Activated naive CD4-positive, alpha-beta T cell treated with Interleukin-2 at 50 U/mL for 16 hours (primary cell): ENCODE measurements at places on chromosomes 12 and 14.

- no peak for DNase-seq
Measured at GRCh38 chr14:61290701-61291100, 9.6 kb upstream of the TMEM30B start.

- no peak for DNase-seq
Measured at GRCh38 chr12:71900091-71900490, 38.6 kb upstream of the TPH2 start.

GRCh38 chr12:117344716-117345115 is 16.7 kb downstream of the NOS1 start:
- DNase-seq = no peak

DNA sequence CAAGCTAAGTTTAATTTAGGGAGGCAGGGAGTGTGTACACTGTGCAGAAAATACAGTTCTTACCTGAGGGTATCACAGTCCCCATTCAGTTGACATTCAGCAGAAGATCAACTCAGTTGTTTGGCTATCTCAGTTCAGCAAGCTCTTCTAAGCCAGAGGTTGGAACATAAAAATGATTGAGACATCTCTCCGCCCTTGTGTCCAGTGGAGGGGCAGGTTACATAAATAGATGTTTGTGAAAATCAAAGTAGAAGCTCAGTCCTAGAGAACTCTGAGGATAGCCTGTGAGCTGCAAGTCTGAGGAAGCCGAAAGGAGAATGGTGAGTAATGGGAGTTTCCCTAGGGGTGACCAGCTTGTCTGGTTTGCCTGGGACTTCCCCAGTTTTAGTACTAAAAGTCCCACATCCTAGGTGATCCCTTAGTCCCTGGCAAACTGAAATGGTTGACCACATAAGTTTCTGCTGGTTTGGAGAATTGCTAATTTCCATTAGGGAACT is 251.4 kb upstream of the ATP2B1 start:
- DNase-seq = peak; percentile 30

- no peak for DNase-seq
Measured at GRCh38 chr12:105740970-105741725, 397.6 kb downstream of the NUAK1 start.

GRCh38 chr12:12797794-12798152 is 12.3 kb downstream of the APOLD1 start:
- no peak for DNase-seq

DNA sequence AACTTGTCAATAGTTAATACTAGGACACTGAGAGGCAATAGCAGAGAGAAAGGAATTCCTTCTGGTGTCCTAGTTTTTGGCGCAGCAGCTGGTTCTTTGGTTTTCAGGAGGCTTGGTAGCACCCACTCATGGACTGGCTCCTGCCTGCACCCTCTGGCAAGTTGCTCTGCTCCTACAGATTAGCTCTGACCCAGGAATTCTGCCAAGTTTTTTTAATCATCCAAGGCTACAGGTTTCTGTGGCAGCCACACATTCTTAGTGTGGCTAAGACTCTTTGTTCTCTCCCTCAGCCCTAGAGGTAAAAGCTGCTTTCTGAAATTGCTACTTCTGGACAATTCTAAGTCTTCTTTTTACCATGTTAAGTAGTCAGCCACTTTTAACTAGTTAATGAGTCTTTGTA is 72.0 kb upstream of the FKBP4 start:
- no peak for DNase-seq

DNA sequence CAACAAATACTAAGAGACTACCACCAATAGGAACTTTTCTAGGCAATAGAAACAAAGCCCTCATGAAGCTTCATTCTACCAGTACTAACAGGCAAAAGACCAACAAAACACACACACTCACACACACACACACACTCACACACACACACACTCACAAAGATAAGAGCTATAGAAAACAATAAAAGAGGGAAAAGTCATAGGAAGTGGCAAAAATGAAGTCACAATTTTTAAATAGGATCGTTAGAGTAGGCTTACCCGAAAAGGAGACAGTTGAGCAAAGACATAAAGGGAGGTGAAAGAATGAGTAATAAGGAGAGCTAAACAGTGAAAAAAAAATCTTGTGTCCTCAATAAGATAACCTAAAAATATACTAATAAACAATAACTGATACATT is 66.5 kb downstream of the C2CD5 start:
- no peak for DNase-seq

DNA sequence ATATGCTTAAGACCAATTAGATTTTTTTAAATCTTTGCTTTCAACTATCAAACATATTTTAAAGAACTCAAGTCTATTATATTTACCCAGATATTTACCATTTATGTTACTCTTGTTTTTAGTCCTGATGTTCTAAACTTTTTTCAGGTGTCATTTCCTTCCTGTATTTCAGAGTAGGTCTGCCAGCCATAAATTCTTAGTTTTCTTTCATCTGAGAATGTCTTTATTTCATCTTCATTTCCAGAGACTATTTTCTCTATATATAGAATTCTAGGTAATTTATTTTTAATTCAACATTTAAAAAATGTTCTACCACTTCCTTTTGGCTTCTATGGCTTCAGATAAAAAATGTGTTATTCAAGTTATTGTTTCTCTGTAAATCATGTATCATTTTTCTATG is 218.2 kb upstream of the AMIGO2 start:
- no peak for DNase-seq

DNA sequence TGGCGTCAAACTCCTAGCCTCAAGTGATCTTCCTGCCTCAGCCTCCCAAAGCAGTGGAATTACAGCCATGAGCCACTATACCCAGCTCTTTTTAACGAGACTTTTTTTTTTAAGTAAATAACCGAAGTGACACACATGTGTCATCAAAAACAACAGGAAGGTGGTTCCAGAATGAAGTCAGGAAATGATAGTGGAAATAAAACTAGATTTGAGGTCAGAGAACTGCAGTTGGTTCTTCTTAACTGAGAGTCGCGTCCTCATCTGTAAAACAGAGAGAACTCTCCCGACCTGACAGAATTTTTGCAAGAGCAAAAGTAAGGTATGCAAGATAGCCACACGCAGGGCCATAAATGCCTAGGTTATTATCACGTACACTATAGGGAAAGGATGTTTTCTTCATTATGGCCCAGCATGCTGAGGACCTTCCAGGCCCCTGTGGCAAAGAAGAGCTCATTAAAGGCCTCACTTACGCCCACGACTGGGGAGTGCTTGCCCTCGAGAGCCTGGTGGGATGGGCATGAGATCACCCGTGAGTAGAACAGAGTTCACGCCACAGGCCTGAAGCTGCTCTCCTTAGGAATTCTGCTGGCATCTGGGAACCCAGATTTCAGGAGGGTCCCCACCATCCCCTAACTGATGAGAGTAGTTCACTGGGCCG is 67.2 kb downstream of the SCARB1 start:
- no peak for DNase-seq

GRCh38 chr12:17778242-17778641 is 311.8 kb downstream of the RERGL start:
- DNase-seq = no peak

DNA sequence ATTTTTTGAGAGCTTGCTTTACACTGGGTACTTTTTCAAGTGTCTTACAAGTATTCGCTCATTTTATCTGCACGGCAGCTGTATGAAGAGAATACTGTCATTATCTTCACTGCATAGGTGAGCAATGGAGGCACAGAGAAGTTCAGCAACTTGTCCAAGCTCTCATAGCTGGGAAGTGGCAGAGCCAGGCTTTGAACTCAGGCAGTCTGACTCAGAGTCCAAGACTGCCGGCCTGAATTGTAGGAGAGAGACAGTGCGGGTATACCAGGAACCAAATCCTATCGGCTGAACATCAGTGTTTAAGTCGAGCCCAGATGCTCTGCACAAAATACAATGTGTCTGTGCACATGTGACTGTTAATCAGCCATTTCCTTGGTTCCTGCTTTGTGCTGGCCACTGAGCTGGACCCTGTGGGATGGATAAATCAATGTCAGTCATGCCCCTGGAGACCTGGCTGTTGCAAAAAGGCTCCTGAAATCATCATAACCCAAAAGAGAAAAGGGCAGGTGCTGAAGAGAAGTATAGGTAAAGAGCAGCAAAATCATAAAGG is 474.6 kb downstream of the DPF3 start:
- no peak for DNase-seq

DNA sequence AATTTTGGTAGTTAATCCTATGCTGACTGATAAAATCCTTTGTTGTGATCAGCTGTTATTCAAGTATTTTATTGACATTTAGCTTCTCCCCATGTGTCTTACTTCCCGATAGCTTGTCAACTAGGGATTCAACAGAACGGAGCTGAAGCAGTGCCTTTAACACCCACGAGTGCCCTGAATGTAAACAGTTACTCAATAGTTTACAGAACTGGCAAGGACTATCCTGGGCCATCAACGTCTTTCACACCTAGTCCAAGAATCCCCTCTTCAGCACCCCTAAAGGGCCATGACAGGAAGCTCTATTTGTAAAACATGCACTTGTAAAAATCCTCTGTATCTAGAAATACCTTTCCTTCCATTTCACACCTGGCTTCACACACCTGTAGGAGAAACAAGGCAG is 45.3 kb downstream of the SETD3 start:
- no peak for DNase-seq

DNA sequence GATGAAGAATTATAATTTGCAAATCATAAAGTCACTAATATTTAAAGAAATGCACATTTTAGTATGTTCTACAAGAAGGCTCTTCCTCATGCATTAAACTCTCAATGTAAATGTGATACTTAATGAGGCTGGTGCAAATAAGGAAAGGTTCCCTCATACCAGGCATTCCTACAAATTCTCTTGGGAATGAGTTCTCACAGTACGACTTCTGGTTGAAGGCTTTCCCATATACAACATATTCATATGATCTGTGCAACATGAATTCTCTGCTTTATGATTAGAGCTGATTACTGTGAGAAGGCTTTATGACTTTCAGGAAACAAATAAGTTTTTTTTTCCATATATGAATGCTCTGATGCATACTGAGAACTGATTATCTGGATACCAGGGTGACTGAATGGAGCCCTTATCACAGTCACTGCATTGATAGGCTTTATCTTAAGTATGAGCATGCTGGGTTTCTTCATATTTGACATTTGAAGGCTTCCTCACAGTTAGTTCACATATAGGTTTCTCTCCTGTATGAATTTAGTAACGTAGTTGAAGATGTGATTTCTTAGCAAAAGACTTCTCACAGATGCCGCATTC is 293.9 kb downstream of the RAD51B start:
- no peak for DNase-seq
